ENCODE measurements at places on chromosomes 7 and 10. TPM values are rescaled to one million over a fixed set of nuclear protein-coding genes. Genes with fewer than 3 reads are reported as not detected.
A peak's percentile ranks its signal among the peaks of the same experiment; 100 is the strongest.

- DNase-seq, result no peak
Observed at GRCh38 chr7:83201355-83201754, 38.7 kb upstream of the PCLO start.

DNA sequence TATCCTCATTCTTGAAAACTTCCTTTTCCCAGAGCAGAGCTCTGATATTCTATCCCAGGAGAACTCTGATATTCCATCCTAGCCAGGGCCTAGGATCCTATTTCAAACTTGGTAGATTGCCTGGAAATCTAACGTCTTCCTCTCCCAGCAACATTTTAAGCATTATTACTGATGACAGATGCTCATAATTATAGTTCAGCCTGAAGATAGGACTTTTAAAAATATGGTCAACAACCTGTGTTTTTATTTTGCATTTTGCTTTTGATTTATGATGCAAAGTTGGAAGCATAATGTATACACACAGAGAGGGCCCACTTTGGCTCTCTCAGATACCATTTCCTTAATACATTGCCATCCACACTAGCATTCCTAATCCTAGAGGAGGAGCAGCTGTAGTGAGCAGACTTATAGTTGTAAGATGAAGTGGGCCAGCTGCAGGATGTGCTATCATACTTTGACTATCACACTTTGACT, 457.4 kb upstream of the TPK1 start:
- no peak for DNase-seq

TBL2 gene
- total RNA-seq, result 21.5 TPM

AVPI1 gene
- 1.5 TPM for total RNA-seq

- no peak for DNase-seq
Observed at GRCh38 chr10:124476043-124476725, 14.6 kb downstream of the LHPP start.

GRCh38 chr7:36923185-36923584, 198.9 kb upstream of the AOAH start:
- DNase-seq, result no peak

DNA sequence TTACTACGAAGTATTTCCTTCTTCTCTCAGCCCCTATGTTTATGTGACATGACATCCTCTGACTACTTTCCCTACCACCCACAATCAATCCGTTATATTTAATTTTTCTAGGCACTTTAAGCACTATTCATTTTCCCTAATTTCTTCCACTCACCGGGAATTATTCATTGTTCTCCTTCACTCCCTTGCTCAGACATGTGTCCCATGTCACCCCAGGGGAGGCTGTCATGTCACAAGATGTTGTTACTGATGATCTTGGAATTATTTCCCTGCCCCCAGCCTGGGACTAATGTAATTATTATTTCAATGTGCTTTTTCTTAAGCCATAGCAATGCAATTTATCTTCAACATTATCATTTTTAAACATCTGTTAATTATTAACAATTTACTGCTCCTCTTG, 317.2 kb downstream of the PHF14 start:
- DNase-seq, result no peak

PIP gene
- not detected for total RNA-seq

GRCh38 chr10:28686835-28687682, 9.7 kb downstream of the BAMBI start:
- DNase-seq, result no peak

- no peak for DNase-seq
Observed at GRCh38 chr7:150443793-150444540, 6.5 kb upstream of the GIMAP8 start.

GRCh38 chr7:38411404-38411803, 138.0 kb upstream of the TARP start:
- DNase-seq, result no peak

CH25H gene
- 0.12 TPM for total RNA-seq

CFAP58 gene
- total RNA-seq, result 0.86 TPM

CALHM1 gene
- not detected for total RNA-seq

AGR3 gene
- total RNA-seq, result not detected

- DNase-seq, result no peak
Observed at GRCh38 chr7:142669074-142669654, 80.1 kb upstream of the PRSS1 start.

GRCh38 chr7:132109769-132110168, 466.5 kb downstream of the PLXNA4 start:
- no peak for DNase-seq

PNLIP gene
- total RNA-seq, result not detected

EGR2 gene
- total RNA-seq, result 21.4 TPM

GRCh38 chr10:18659819-18660535, 746 bp downstream of the ARL5B start:
- peak; percentile 46 for DNase-seq

DNA sequence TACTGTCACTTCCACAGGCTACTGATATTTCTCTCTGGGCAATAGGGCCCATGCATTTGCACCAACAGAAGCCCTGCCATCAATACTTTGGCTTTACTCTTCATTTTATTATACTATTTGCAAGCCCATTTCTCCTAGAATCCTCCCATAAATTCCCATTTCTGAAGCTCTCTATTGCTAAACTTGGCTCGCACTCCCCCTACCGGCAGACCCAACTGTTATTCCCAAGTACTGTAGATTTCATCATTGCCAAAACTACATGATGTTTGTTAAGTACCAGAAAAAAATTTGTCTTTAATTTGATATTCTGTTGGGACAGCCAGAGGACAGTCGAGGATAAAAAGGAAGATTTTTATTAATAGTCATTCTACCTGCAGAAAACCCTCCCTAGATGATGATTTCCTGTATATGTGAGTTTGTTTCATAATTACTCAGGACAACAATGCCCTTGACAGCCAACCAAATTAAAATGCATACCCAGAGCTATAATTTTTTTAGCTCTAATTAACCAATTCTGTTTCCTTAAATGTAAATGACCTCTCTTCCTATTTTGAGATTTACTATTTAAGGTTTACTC, 298.6 kb downstream of the REEP3 start:
- DNase-seq, result peak; percentile 43

- no peak for DNase-seq
Observed at GRCh38 chr7:92698237-92698841, 108.1 kb upstream of the FAM133B start.

IL2RA gene
- 443 TPM for total RNA-seq

GRCh38 chr7:158345731-158346130, 241.9 kb downstream of the PTPRN2 start:
- DNase-seq, result no peak

DNA sequence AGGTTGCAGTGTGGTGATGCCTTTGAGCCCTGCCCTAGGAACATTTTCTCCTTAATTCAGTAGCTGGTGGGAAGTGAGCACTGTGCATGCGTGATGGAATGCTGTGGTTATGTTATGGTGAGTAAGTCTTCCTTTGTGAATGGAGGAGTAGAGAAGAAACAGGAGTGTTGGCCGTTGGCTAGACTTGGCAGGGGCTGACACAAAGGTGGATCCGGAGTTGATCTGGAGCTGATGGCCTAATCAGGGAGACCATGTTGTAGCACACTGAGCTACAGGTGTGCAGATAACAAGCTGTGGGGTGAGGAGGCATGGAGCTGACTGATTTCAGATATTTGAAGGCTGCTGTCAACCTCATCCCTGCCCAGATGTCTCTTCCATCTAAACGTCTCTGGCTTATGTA, 122.3 kb downstream of the CNNM2 start:
- DNase-seq, result no peak

- DNase-seq, result no peak
Observed at GRCh38 chr7:92485974-92486373, 8.2 kb upstream of the ERVW-1 start.
